Left ventricle myocardium superior (tissue), 1 donor: ENCODE measurements at places on chromosomes 13 and 19. TPM values are rescaled to one million over a fixed set of nuclear protein-coding genes. Genes with fewer than 3 reads are reported as not detected.

GRCh38 chr19:35936738-35937268 is 629 bp downstream of the LRFN3 start:
- no peak for DNase-seq

DNA sequence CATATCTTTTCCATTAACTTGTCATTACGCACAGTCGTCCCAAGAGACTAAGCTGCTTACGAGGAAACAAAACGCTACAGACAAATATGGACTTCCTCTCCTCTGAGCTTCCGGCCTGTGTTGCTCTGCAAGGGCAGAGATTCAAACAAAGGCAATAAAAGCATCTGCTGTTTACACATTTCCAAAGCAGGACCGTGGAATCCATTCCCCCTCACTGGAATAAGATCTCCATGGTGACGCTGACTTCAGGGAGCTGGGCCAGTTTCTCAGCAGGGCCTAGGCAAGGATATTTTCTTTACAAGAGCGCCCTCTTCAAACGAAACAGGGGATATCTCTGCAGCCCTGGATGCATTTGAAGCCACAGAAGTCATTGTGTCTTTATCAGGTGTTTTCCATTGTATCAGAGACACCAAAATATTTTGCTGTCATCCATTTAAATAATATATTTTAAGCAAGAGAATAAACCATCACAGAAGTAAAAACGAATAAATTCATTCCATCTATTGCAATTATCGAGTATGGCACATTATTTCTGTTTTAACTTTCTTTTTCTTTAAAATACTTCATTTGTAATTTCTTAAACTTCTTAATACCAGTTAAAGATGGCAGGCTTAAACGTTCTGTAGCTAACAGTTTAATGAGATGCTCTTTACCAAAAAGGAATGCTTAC is 177.5 kb downstream of the DCLK1 start:
- peak; percentile 79 for DNase-seq

DNA sequence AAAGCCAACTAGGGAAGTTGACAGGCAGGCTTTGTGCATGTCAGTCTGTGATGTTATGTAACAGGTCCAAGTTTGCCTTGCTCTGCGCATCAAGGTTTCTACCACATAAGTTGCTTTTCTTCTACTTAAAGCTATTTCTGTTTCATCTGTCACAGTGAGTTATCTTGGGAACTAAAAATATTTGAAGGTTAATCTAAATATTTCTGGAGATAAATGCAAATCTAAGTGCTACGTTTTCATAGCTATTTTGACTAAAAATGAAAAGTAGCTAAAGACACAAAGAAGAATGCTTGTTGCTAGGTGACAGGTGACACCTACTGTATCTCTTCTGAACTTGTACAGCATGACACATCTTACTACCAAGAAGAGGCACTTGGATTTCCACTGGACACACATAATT is 135.6 kb downstream of the KLF12 start:
- DNase-seq: no peak

GRCh38 chr13:83825676-83826075 is 56.6 kb downstream of the SLITRK1 start:
- no peak for DNase-seq

The TRPC4 gene
- 5.6 TPM for total RNA-seq
